ENCODE measurements at places on chromosomes 6 and 20.

- no peak for DNase-seq
These were observed 421.3 kb upstream of the BTBD3 start for GRCh38 chr20:11496380-11496779.

GRCh38 chr20:10524643-10525042 lies 89.5 kb downstream of the SLX4IP start:
- DNase-seq = no peak

DNA sequence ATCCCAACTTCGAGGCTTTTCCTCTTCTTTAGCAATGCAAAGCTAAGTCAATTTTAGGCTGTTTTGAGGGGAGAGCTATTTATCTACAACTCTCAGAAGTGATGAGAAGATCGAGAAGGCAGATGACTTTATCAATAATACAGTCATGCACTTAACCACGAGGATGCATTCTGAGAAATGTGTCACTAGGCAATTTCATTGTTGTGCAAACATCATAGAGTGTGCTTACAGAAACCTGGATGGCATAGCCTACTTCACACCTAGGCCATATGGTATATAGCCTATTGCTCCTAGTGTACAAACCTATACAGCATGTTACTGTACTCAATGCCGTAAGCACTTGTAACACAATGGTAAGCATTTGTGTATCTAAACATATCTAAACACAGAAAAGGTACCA lies 66.6 kb downstream of the PRND start:
- DNase-seq = no peak

DNA sequence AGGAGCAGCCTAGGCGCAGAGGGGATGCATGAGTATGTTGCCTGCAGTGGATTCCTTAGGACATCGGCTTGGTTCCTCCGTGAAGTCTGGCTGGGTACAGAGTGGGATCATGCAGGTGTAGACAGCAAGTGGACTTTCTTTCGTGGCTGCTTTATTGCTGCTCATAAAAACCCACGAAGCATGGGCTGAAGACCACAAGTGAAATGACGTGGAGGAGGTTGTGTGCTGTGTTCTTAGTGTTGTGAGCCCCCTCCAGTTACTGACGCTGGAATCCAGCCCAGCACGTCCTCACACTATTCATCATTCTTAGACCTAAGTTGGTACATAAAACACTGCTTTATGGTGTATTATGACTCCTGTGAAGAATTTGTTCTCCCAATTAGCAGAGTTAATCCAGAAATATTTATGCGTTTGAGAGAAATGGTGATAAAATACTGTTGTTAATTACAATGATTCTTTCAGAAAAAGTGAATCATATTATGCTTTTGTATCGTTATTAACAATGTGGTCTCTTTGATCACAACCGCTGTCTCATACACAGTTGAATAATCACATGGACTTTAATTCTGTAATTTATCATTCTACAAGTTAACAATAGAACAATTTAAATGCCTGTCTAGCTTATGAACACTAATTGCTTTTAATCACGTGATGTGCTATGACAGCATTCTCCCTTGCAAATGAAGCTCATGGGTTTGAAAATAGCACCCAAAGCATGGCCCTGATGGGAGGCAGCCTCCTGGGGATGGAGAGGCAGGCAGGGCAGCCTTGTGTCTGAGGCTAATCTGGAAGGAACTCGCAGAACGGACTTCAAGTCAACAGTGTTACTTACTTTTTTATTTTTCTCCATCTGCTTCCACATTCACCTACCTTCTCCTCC lies 233.9 kb upstream of the SYNDIG1 start:
- no peak for DNase-seq

DNA sequence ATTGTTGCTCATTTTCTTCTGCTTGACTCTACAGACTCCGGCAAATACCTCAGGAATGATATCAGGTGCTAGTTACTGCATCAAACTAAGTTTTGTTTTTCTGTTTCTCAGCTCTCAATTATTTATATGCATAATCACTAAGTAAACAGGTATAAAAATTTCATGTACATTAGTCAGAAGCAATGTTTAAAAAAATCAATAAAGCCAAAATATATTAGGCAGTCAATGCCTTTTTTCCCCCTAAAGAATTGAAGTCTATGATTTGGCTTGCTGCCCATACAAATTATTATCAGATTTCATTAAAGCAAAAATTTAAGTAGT lies 20.6 kb upstream of the MRS2 start:
- no peak for DNase-seq

GRCh38 chr6:41460742-41461336 lies 85.3 kb upstream of the FOXP4 start:
- DNase-seq = no peak

- no peak for DNase-seq
These were observed 215.1 kb downstream of the PRL start for GRCh38 chr6:22081709-22082108.

- DNase-seq = no peak
These were observed 15.0 kb downstream of the BPHL start for GRCh38 chr6:3133515-3133914.

DNA sequence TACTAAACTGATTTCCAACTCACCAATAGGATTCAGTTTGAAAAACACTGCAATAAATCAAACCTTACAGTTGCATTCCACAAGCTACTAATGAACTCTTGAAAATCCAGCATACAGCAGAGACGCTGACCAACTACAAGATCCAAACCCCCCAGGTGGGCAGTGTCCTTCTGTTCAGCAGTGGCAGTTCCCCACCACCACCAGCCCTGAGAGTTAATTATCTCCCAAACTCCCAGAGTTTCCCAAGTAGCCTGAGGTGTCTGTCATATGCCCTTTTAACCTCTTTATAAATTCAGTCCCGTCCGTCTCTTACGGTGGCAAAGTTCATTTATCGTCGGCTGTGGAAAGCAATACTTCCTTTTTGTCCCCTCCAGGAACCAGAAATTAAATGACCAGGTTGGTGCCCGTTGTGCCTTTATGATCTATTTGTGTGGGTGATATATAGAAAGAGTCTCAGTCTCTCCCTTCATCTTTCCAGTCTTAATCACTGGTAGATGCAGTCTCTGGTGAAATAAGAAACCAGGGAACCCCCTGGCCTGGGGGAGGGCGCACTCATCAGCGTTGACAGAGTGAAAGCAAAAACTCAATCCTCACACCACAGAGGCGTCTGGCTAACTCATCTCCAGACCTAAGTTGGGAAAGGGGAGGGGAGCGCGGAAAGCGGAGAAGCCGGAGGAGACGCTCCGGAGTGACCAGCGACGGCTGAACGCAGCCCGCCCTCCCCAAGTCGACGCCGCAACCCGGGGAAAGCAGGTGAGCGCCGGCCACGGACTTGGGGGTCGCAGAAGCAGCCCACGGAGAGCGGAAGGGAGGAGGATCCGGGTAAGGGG lies 717 bp downstream of the MRPL14 start:
- DNase-seq = peak; percentile 8

DNA sequence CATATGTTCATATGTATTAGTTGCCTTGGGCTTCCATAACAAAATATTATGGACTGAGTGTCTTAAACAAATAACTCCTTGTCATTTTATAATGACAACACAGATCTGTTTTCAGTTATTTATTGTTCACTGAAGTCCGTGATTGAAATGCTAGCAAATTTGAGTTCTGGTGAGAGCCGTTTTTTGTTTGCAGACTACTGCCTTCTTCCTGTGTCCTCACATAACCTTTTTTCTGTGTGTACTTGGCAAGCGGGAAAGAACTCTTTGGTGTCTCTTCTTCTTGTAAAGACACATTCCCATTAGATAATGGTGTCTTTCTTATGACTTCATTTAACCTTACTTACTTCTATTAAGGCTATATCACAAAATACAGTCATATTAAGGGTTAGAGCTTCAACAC lies 482.9 kb upstream of the EYS start:
- no peak for DNase-seq

DNA sequence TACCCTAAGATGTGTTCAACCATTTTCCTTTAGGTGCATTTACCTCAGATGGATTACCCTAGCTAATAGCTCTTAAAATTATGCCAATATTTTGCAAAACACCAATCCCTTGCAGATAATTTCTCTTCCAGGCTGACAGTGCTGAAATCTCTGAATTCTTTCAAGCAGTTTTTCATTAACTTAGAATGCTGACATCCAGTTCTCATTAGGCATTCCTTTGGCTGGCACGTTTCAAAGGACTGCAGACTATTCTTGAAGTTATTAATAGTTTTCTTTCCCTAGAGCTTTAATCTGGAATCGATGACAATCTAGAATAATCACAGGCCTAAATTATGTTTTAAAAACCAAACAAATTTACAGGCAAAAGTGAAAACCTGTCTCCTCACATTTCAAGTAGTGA lies 68.3 kb downstream of the SMLR1 start:
- DNase-seq = no peak

DNA sequence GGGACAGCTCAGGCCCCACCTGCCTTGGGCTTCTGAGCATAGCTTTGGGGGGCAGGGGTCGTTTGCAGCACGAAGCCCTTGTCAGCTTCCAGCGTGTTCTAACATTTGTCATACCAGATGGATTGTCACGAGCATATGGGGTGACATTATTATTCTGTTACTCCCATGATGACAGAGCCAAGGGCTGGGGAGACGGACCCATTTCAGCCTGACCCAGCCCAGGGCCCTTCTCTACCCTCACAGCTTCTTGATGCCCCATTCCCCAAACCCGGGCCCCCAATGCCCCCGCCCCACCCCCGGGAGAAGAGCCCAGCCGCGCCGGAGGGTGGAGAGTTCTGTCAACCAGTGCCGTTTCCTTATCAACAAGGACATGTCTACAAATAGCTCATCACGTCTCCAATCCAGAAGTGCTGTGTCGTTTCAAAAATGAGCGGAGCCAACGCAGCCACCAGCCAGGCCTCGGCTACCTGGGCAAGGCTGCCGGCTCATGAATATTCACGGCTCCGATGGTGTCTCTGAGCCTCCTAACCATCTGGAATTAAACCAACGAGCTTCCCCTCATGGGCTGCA lies 9.6 kb upstream of the CHRNA4 start:
- no peak for DNase-seq

- DNase-seq = no peak
These were observed 18.3 kb downstream of the DSP start for GRCh38 chr6:7559651-7560385.

DNA sequence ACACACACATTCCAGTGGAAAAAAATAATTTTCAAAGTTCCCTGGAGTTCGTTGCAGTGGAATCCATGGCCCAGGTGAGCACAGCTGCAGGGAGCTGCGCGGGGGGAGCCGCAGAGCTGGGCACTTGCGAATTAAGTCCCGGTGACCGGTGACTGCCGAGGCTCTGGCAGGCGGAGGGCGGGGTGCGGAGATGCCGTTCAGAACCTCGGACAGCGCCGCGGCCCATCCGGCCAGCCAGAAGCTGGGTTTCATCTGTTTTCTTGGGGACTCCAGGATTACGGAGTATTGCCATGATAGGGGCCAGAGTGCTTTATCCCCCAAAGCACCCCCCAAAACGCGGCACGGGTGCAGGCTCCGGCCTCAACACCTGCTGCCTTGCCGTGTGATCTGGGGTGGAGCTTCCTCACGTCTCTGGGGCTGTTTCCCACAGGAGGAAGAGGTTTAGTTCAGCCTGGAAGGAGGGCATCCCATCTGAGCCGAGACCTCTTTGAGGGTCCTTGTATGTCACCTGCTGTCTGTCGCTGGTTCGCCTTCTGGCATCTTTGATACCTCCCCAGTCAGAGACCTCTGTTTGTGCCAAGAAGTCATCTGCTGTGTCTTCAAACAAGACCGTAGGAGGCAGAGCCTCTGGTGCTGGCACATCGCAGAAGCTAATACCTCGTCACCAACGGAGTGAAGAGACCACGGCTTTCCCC lies 99.4 kb downstream of the YTHDF1 start:
- no peak for DNase-seq

DNA sequence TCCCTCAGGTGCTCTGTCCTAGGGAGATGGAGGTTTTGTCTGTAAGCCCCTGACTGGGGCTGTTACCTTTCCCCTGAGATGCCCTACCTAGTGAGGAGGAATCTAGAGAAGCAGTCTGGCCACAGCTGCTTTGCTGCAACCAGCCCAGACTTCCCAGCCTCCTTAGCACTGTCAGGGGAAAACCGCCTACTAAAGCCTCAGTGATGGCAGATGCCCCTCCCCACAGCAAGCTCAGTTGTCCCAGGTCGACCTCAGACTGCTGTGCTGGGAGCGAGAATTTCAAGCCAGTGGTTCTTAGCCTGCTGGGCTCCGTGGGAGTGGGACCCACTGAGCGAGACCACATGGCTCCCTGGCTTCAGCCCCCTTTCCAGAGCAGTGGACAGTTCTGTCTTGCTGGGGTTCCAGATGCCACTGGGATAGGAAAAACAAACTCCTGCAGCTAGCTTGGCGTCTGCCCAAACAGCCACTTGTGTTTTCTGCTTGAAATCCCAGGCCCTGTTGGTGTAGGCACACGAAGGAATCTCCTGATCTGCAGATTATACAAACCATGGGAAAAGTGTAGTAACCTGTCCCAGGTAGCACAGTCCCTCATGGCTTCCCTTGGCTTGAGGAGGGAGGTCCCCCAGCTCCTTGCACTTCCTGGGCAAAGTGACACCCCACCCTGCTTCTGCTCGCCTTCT lies 146.4 kb upstream of the PROKR2 start:
- no peak for DNase-seq

- DNase-seq = no peak
These were observed 113.3 kb upstream of the SLC2A12 start for GRCh38 chr6:134165561-134166201.

GRCh38 chr6:70208235-70208790 lies 94.6 kb downstream of the COL9A1 start:
- DNase-seq = no peak

DNA sequence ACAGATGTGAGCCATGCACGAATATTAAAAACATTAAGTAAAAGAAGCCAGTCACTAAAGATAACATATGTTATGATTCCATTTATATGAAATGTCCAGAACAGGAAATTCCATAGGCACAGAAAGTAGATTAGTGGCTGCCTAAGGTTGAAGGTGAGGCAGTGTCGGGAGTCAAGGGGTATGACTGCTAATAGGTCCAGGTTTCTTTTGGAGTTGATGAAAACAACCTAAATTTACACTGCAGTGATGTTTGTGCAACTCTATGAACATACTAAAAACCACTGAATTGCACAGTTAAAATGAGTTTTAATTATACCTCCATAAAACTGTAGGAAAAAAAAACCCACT lies 14.4 kb downstream of the SRPK1 start:
- DNase-seq = no peak

DNA sequence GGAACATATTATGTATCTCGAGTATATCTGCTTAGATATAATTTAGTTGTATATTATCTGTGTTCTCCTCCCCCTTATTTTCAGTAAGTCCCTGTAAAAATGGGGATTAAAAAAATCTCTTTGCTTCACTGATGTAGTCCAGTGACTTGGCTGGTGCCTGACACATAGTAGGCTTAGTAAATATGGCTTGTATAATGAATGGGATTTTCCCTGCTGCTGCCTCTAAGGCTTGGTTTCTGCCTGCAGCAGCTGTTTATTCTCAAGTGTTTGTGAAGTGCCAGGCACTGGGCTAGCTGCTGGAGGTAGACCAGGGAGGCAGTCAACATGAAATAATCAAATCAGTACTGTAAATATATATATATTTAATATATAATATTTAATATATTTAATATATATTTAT lies 1.6 kb upstream of the ZFP64 start:
- DNase-seq = no peak

DNA sequence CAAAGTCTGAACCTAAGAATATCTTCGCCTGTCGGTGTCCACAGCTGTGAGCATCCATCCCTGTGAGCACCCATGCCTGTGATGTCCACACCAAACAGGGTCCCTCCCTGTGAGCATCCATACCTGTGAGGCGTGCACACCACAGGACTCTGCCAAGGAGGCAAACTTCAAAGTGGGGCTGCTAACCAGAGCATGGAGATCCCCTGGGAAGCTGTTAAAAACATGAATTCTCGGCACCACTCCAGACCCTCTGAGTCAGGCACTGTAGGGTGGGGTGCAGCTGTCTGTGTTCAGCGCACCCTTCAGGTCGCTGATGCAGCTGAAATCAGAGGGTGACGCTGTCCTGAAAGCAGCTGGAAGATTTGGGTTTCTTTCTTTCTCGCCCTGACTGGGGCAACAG lies 85.4 kb upstream of the NXT1 start:
- no peak for DNase-seq
